ENCODE measurements at places on chromosomes 2 and 18.

DNA sequence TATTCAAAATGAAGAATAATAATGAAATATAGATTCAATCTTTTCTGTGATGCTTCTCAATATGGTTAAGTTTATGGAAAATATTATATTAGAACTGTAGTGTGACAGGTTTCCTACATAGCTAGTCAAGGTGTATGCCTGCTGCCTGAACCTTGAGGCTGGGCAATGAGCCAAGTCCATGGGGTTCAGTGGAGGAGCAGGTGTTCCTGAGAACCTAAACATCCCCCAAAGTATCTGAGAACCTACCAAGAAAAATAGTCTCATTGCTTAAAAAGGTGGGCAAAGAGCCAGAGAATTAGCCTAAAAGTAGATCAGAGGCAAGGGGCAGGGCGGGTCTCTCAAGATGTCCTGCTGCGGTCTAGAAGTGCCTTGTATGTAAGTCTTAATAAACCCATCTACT, 185.9 kb upstream of the SPHKAP start:
- DNase-seq = no peak

DNA sequence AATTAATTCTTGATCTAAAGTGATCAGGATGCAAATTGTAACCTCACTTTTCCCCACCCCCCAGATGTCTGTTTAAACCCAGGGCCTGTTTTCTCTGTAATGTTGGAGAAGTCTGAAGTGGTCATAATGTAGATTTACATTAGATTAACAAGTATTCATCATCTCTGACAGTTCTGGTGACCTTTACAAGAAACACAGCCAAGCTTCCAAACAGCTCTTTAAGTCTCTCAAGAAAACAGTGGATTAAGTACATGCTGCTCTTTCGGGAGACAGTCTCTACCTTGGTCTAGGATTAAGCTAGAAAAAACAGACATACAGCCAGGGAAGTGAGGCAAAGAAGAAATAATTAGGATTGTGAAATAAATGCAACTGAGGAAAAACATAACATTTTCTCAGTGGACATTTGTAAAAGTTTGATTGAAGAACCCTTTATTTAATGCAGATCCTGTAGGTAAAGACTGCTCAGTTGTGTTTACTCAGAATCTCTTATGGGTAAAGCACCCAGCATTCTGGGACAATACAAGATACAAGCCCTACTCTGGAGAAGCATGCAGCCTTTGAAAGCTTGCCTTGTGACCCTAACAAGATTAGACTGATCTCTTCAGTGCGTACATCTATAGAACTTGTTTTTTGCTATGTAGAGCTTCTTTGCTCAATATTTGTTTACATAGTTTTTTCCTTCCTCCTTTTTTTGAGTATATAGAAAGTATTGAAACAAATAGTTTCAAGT, 203.9 kb downstream of the PHLPP1 start:
- DNase-seq = no peak

GRCh38 chr2:68940369-68940768, 12.3 kb downstream of the GKN2 start:
- DNase-seq = no peak

DNA sequence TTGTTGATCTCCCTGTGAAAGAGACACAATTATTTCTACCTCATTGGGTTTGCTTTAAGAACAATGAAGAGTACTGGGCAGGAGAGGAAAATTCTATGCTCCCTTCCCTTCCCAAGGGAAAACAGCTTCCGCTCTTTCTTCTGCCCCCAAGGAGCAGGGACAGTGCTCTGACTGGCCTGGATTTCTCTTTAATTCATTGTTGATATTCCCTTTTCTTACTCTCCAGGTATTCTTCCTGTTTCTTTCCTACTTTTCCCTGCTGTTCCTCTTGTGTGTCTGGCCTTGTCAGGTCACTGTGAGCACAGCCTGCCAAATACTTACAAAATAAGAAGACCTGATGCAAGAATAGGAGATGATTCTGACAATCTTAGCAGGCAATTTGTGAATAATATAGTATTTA, 49.6 kb upstream of the SPAG16 start:
- DNase-seq = no peak

DNA sequence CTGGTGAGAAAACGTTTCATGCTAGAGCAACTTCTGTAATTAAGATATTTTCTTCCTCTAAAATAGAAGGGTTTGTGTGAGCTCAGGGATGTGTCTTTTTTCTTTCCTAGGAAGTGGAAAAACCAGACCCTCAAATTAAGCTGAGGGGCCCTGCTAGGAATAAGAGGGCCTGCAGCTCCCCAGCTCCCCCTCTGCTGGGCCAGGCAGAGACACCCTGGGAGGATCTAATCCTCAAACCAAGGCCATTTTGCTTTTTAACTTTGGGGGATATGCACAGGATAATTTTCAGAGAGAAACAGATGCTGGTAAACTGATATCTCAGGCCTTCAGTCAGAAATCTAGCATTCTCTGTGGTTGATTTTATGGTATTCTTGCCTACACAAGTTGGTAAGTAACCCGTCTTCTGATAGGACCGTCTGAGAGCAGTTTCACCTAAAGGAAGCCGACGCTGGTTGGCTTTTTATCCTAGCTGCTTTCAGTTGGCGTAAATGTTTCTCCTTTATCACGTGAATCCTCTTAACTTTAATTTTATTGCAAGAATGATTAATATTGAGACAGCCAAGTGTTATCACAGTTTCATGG, 34.8 kb downstream of the SNTG2 start:
- DNase-seq = no peak

DNA sequence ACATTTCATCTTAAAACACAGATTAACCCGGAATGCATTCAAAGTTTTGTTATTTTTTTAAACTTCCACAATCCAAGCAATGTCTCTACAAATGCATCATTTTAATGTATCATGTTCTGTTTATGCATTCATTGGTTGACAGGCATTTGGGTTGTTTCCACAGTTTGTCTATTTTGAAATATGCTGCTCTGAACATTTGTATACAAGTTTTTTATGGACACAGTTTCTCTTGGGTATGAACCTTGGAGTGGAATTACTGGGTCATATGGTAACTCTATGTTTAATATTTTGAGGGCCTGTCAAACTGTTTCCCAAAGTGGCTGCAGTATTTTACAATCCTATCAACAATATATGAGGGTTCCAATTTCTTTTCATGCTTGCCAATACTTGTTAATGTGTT, 57.3 kb downstream of the GULP1 start:
- DNase-seq = no peak

GRCh38 chr2:45170191-45171135, 161.2 kb upstream of the SIX2 start:
- DNase-seq = peak; percentile 57

GRCh38 chr2:84788498-84788897, 92.4 kb downstream of the TRABD2A start:
- no peak for DNase-seq

- no peak for DNase-seq
These were observed 35.9 kb upstream of the PDCL3 start for GRCh38 chr2:100526868-100527267.

GRCh38 chr2:212427638-212428037, 111.0 kb downstream of the ERBB4 start:
- DNase-seq = no peak

DNA sequence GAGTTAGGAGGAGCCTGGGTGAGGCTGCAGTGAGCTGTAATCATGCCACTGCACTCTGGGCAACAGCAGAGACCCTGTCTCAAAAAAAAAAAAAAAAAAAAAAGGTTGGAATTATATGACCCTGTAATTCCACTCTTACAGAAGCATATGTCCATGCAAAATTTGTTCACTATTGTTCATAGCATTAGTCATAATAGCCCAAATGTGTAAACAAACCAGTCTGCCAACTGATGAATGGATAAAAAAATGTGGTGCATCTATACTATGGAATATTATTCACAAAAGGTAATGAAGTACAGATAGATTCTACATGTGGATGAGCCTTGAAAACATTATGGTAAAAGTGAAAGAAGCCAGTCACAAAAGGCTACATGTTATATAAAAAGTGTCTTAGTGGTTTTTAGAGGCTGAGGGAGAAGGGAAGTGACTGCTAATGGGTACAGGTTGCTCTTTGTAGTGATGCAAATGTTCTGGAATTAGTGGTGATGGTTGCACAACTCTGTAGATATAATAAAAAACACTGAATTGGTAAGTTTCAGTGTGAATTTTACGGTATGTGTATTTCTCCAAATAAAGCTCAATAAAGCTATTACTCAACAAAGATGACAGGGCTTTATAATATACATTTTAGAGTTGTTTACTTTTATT, 9.4 kb downstream of the COA5 start:
- no peak for DNase-seq

GRCh38 chr18:46768166-46768921, 11.5 kb upstream of the ST8SIA5 start:
- DNase-seq = peak; percentile 29

- DNase-seq = peak; percentile 72
These were observed 124.2 kb downstream of the NFATC1 start for GRCh38 chr18:79519751-79520477.

- peak; percentile 80 for DNase-seq
These were observed 252.6 kb downstream of the AGAP1 start for GRCh38 chr2:235746257-235746934.

DNA sequence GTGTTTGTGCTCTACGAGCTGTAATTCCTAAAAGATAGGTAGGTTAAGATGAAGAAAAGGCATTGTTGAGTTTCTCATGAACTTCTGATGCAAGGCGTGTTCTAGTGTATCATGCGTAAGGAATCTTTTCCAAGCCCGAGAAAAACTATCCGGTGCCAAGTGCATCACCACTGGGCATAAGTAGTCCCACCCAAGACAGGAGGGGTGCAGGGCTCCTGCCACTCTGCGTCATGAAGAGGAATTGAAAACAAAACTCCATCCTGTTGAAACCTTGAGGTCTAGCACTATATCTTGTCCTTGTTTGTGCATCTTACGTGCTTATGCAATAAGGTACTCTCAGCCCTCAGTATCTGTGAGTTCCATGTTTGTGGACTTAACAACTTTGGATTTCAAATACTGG, 45.7 kb downstream of the RAB31 start:
- DNase-seq = peak; percentile 29

DNA sequence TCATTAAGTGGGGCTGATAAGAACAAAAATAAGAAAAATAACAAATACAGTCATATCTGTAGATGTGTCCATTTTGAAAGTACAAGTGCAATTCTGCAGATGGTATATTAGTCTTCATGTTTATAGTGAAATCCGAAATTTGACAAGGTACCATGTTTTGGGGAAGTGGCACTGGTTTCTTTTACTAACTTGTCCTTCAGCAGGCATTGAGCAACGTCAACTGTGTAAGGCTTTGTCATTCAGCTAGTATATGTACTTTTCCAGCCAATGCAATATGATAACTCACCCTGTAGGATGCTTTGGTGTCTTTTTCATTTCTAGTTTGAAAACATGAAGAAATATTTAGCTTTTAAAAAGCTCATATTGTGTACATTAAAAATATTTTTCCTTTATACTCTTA, 139.9 kb downstream of the MCFD2 start:
- no peak for DNase-seq

DNA sequence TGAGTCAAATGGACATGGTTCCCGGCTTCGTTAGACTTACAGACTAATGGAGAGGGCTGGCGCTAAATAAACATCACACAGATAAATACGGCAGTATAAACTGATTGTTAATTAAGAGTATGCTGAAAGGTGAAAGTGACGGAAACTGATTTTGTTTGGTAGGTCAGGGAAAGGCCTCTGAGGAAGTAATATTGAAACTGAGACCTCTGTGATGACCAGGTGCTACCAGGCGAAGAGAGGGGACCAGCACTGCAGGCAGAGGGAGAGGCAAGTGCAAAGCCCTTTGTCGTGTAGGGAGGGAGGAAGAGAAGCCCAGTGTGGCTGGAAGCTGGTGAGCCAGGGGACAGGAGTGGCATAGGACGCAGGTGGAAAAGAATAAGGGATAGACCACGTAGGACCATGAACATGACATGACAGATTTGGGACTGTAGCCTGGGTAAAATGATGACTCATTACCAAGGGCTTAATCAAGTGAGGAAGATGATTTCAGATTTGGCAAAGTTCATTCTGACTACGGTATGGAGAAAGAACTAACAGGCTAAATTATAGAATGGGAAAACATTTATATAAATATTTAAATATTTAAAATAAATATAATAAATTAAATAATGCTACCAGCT, 433.1 kb downstream of the NCKAP5 start:
- DNase-seq = no peak

Measured in islet precursor cell (in vitro differentiated cells).